ENCODE measurements at places on chromosomes 3 and 15. TPM values are rescaled to one million over a fixed set of nuclear protein-coding genes. Genes with fewer than 3 reads are reported as not detected.

The MORC1 gene
- total RNA-seq: not detected

The LINGO1 gene
- total RNA-seq: not detected

The CLDN16 gene
- not detected for total RNA-seq

The GOLGA8S gene
- total RNA-seq: 2.3 TPM

The EDC3 gene
- total RNA-seq: 22.4 TPM

The HPS3 gene
- total RNA-seq: 24.7 TPM

The GP9 gene
- total RNA-seq: 0.86 TPM

The APOD gene
- total RNA-seq: not detected

The ATP13A4 gene
- 1.3 TPM for total RNA-seq

The STAC gene
- total RNA-seq: not detected

The NUSAP1 gene
- 9.4 TPM for total RNA-seq

Measured in natural killer cell (primary cell).